Fibroblast of lung (primary cell): ENCODE measurements at places on chromosomes 6 and 20. TPM values are rescaled to one million over a fixed set of nuclear protein-coding genes. Genes with fewer than 3 reads are reported as not detected.

PTPRT gene
- total RNA-seq = not detected in 2 replicates

GRCh38 chr6:122580737-122581136 is 29.5 kb upstream of the PKIB start:
- DNase-seq = peak; percentile 33

B3GALT4 gene
- 5.1 and 11.1 TPM in 2 replicates for total RNA-seq

GRCh38 chr6:44078827-44079671 is 48.2 kb downstream of the MRPL14 start:
- peak; percentile 46 for DNase-seq

- peak; percentile 34 for DNase-seq
Observed at GRCh38 chr20:54995553-54995952, 520.2 kb downstream of the DOK5 start.

DNA sequence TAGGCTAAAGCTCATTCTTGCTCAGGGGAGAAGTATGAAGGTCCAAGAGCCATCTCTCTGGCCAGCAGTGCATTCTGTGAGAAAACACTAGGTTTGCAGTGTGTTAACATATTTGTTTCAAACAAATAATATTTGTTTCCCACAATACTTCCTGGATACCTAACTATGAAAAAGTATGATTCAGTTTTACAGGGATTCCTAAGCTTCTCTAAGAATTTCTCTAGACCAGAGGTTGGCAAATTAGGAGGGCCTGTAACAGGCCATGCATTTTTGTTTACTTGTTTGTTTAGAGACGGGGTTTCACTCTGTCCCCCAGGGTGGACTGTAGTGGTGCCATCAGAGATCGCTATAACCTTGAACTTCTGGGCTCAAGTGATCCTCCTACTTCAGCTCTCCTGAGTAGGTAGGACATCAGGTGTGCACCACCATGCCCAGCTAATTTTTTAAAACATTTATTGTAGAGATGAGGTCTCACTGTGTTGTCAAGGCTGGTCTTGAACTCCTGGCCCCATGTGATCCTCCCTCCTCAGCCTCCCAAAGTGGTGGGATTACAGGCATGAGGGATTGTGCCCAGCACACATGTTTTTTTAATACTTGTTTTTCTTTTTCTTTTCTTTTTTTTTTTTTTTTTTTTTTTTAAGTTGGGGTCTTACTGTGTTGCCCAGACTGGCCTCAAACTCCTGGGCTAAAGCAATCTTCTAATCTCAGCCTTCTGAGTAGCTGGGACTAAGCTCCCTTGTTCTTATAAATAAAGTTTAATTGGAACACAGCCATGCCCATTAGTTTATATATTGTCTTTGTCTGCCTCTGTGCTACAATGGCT is 71.7 kb downstream of the ADGRG6 start:
- DNase-seq = no peak

GRCh38 chr6:135941275-135942025 is 89.9 kb downstream of the PDE7B start:
- DNase-seq = peak; percentile 50

- no peak for DNase-seq
Observed at GRCh38 chr6:49524541-49524940, 24.8 kb downstream of the GLYATL3 start.

DNA sequence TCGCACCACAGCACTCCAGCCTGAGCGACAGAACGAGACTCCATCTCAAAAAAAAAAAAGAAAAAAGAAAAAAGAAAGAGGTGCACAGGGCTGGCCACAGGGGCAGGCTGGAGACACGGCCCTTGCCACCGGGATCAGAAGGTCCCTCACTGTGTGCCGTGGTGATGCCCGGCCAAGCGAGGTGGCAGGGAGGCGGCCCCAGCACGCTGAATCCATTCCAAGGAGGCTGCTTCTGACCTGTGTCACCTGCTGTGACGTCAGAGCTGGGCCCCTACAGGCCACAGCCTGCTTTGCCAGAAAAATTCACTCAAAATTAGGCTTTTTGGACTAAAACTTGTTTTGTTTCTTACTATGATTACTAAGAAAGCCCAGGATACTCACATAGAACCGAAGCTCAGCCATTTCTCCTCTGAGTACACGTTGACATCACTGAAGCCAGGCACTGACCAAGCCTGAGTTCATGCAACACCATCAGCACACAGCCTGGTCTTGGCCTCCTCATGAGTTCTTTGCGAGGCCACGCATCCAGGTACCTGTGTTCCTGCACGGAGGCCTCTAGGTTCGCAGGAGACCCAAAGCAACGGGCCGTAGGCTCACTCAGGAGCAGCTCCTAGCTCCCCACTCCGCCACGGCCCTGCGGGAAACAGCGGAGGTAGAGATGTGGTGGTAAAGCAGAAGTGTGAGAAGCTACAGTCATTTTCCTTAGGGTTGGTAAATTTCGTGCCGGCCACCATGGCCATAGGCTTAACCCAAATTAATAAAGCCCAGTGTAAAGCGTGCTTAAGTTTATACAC is 67.8 kb downstream of the THBS2 start:
- no peak for DNase-seq

DNA sequence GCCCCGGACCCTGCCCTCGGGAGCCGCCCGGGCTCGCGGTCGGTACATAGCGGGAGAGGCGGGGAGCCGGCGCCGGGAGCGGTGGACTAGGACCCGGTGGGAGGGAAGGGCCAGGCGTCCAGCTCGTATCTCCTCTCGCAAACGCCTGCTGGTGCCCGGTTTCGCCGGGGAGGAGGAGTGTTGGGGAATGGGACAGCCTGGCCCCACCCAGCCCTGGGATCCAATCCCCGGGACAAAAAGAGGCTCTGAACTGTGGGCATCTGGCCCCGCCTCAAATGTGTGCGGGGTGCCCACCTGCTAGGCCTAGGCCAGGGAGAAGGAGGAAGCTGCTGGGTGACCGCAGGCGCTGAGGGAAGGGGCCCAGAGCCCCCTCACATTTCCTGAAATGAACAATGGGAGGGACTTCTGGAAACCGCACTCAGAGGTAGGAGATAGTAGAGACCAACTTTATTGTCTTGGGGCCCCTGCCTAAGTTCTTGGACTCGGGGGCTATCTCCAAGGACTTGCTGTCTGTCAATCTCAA is at the start of gene KCNK17:
TSS of gene KCNK17 (minus strand) at position 147 of the 523 bp plus-strand sequence. CDS start at position 48, 99 bp downstream.
- no peak for DNase-seq

DNA sequence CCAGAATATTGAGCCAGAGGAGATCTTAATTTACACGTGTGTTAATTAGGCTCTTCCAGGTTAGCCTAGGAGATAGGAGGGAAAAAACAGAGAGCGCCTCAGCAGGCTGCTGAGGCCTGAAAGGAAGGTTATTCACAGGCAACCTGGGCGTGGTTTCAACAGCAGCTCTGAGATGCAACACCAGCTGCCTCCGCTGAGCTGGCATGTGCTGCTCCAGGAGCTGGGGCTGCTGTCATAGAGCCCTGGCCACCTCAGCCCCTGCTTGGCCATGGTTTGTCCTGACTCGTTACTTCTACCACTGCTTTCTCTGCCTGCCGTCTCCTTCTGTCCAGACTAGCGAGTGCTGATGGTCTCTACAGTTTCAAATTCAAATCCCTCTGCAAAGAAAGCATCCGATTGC is 32.4 kb upstream of the RPP40 start:
- peak; percentile 59 for DNase-seq

GRCh38 chr20:56826705-56827665 is 197.9 kb downstream of the TFAP2C start:
- DNase-seq = peak; percentile 4

SIGLEC1 gene
- not detected in 2 replicates for total RNA-seq

DNA sequence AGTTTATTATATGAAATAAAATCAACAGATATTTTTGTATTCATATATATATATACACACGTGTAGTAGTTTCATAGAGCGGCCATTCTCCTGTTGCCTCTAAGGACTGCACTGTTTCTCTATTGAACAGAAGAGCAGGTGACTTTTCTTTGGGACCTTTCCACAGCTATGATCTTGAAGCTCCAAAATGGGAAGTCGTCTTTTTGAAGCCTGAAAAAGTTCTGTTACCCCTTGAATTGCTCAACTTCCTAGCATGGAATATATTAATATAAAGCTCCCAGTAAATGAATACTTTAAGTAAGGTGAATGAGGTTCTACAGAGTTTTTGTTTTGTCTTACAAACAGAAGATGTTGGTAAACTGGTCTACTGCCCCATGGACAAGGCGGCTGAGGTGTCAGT is 42.2 kb upstream of the ADTRP start:
- no peak for DNase-seq

CEP250 gene
- total RNA-seq = 24.7 and 45.9 TPM in 2 replicates

GRCh38 chr6:135075018-135075417 is 20.4 kb upstream of the HBS1L start:
- no peak for DNase-seq

GRCh38 chr6:145765449-145765848 is 30.1 kb upstream of the EPM2A start:
- DNase-seq = no peak

- DNase-seq = peak; percentile 27
Observed at GRCh38 chr20:56343861-56344381, 14.9 kb upstream of the FAM210B start.

GRCh38 chr6:126721581-126722160 is 381.8 kb downstream of the CENPW start:
- peak; percentile 96 for DNase-seq

DNA sequence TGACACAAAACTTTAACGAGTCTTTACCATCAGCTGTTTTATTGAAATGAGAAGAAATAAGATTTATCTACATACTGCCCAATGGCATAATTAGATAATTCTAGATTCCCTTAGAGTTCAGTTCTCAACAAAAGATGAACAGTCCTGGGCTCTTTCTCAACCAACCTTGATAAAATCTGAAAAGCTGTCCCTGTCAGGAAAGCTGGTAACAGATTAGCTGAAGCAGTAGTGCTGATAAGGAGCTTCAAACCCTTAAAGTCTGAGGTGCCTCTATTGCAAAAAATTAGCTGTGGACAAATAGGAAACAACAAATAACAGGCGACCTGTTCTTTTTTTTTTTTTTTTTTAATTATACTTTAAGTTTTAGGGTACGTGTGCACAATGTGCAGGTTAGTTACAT is 35.9 kb upstream of the FAM135A start:
- no peak for DNase-seq

DEFB119 gene
- not detected in 2 replicates for total RNA-seq

SMOC2 gene
- total RNA-seq = under 0.01 TPM in 1 of 2 replicates, not detected in the other

- DNase-seq = no peak
Observed at GRCh38 chr20:51042657-51043247, 19.8 kb upstream of the KCNG1 start.

DNA sequence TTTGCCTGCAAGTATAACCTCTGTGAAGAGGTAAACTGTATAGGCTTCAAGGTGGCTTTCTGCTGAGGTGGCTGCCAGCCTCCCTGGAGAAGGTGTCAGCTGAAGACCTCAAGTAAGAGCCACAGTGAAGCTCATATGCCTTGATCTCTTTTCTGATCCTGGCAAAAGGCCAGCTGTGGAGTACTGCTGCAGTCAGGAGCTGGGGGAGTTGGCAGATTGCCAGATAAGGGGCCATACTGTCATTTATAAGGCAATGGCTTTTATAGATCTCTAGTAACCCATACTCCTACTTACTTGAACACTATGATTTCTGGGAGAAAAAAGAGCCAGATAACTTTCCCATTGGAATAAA is 8.8 kb upstream of the CEP85L start:
- DNase-seq = no peak

DNA sequence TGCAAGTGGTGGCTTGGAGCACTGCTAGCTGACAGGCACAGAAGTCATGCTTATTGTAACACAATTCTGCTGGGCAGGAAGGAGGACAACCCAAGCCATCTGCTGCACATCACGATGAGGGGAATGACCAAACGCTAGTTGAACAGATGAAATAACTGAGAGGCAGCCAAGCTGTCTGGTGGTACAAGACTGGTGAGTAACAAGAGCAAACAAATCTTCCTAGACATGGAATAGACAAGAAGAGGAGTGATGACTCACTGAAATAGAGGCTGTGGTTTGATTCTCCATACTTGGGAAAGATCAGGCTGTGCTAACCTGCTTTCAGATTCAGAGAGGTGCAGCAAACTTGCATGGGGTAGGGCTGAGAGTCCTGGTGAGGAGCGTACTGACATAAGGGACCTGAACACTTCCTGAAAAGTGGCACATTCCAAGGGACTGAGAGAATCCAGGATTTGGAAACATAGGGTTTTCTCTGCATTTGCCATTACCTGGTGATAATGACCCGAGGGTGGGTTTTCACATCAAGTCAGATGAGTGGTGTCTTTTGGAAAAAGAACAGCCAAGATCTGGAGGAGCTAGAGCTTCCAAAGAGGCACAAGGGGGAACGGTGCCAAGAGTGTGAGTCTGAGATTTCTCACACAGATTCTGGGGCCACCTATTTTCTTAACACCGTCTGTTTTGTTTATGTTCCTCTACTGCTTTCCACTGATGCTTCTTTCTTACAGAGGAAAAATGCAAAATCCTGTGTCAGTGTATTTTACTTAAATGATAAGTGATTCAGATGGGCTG is 60.0 kb downstream of the PRL start:
- peak; percentile 87 for DNase-seq
